ENCODE measurements at places on chromosomes 7 and 10.

- no peak for DNase-seq
Observed at GRCh38 chr7:116232350-116232749, 22.0 kb downstream of the TES start.

DNA sequence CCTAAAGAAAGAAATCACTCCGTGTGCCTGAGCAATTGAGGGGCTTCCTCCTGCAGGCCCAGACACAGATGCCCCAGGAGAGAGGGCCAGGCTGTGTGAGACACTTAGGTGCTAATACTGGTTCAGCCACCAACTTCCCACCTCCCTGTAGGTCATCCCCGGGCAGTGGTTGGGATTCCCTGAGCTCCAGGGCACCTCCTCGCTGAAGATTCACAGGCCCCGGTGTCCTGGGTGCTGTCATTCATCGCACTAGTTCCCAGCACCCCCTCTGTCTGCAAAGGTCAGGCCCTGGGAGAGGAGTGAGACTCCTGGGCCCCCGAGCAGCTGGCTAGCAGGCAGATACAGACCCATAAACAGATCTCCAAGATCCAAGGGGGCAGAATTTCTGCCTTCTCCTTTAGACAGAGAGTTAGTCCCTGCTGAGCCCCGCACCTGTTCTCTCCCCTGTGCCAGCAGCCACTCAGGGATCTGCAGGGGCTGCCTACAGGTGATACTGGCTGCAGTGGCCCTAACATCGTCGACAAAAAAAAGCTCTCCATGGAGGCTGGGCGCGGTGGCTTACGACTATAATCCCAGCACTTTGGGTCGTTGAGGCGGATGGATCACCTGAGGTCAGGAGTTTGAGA, 38.2 kb upstream of the GTF2I start:
- DNase-seq: no peak

GRCh38 chr7:1562597-1563051, 6.6 kb upstream of the TMEM184A start:
- no peak for DNase-seq

- DNase-seq: peak; percentile 94
Observed at GRCh38 chr7:37092548-37092947, 356.1 kb downstream of the ELMO1 start.

- DNase-seq: no peak
Observed at GRCh38 chr10:35384265-35384868, 48.1 kb downstream of the CCNY start.

DNA sequence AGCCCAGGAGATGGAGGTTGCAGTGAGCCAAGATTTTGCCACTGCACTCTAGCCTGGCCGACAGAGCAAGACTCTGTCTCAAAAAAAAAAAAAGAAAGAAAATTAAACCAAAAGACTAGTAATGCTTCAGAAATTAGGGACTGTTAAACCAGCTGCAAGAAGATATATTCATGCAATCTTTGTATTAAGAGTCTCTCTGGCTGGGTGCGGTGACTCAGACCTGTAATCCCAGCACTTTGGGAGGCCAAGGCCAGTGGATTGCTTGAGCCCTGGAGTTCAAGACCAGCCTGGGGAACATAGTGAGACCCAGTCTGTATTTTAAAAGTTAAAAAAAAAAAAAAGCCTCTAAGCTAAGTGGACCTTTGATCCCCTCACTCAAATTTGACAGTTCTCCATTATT, 2.5 kb upstream of the HNRNPF start:
- DNase-seq: no peak

GRCh38 chr7:67478066-67478465, 481.4 kb downstream of the TYW1 start:
- DNase-seq: no peak

GRCh38 chr7:159007996-159008389, 136.7 kb downstream of the VIPR2 start:
- DNase-seq: no peak

GRCh38 chr7:103990991-103991390, 1.5 kb upstream of the RELN start:
- no peak for DNase-seq

All from inflammatory macrophage (primary cell).